ENCODE measurements at places on chromosomes 11 and 22. TPM values are rescaled to one million over a fixed set of nuclear protein-coding genes. Genes with fewer than 3 reads are reported as not detected.

The OR51M1 gene
- total RNA-seq = not detected

The POU2AF3 gene
- 6.4 TPM for total RNA-seq

The THRSP gene
- total RNA-seq = not detected

The APOBEC3H gene
- total RNA-seq = 3.5 TPM

The TMEM132A gene
- 21.7 TPM for total RNA-seq

The TRMT112 gene
- 340 TPM for total RNA-seq

DNA sequence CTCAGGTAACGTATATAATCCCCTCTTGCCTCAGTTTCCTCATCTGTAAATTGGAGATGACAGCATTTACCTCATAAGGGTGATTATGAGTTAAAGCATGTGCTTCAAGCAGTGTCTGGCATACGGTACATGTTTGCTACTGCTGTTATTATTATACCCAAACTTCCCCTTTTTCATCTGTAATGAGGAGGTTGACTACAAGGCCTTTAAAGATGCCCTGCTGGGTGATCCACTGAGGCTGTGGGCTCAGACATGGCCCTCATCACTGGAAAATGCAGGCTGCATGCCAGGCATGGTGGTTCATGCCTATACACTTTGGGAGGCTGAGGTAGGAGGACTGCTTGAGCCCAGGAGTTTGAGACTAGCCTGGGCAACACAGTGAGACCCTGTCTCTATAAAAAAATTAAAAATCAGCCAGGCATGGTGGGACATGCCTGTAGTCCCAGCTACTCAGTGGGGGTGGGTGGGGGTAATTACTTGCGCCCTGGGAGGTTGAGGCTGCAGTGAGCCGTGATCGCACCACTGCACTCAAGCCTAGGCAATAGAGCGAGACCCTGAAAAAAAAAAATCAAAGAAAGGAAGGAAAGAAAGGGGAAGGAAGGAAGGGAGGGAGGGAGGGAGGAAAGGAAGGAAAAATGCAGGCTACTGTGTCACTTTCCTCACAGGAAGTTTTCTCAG is 4.3 kb downstream of the PIK3IP1 start:
- H3K27me3 ChIP-seq = no peaks in the 10 kb centered on the region
- H3K4me3 ChIP-seq = no peak overlapping the region
- peaks cover 36% of the 10 kb centered on the region for H3K4me1 ChIP-seq
- H3K27ac ChIP-seq = peak overlapping the region; percentile 98
- DNase-seq = no peak

GRCh38 chr11:109222761-109223160 is 199.2 kb upstream of the C11orf87 start:
- DNase-seq = no peak
- H3K27ac ChIP-seq = no peak overlapping the region
- no peak overlapping the region for H3K4me3 ChIP-seq
- H3K36me3 ChIP-seq = no peaks in the 10 kb centered on the region

DNA sequence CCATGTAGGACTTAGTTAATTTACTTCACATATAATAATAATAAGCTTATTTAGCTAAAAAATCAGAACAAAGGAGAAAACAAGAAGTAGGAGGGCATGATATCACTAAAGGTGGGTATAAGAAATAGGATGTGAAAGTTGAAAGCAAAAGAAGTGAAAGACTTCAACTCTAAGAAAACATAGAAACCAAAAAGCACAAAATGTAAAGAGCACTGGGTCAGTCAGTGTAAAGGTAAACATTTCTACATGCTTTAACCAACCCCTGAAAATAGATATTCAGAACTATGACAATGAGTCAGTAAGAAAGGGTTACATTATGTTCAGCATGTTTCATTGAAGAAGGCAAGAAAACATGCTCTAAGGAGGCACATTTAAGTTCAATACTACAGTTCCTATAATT is 298.8 kb downstream of the SWAP70 start:
- no peak overlapping the region for H3K27ac ChIP-seq
- no peak for DNase-seq
- no peaks in the 10 kb centered on the region for H3K27me3 ChIP-seq
- H3K4me3 ChIP-seq = no peak overlapping the region

GRCh38 chr22:49202226-49202625 is 625.4 kb downstream of the BRD1 start:
- H3K36me3 ChIP-seq = no peaks in the 10 kb centered on the region
- H3K4me1 ChIP-seq = no peaks in the 10 kb centered on the region

DNA sequence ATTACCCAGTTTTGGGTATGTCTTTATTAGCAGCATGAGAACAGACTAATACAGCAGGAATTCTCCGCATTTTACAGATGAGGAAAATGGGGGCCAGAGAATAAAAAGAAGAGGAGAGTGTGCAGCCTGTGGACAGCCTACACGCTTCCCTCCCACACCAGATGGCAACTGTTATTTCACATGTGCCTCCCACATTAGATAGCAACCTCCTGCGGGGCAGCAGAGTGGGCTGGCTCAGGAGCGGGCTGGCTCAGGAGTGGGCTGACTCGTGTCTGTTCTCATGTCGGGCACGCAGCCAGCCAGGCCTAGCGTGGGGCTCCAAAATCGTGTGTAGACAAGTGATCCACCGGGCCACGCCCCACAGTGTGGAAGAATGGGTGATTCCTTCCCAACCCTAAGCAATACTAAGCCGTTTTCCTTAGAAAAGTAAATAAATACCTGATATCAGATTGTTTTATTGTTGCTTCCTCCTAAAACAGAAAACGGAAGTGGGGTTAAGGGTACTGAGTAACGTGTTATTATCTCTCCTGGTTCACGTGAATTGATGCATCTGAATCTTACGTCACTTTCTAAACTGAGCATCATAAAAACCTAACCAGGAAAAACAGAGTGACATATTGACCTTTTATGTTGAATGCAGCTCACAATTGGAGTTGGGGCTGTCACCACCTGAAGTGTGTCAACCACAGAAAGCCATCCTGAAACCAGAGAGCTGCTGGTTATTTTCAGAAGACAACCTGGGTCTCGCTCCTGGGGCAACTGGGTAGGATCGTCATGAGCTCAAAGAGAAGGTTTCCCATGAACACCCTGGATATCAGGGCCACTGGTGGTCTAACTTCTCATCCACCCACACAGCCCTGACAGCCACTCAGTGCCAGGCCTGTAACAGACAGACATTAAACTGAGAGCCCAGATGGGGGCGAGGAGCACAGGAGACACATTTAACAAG is 3.3 kb downstream of the TTLL1 start:
- DNase-seq = no peak
- no peaks in the 10 kb centered on the region for H3K36me3 ChIP-seq
- H3K4me1 ChIP-seq = peaks cover 5% of the 10 kb centered on the region

GRCh38 chr22:32052936-32053791 is 10.1 kb downstream of the SLC5A1 start:
- H3K27ac ChIP-seq = no peak overlapping the region
- no peak for DNase-seq
- H3K36me3 ChIP-seq = no peaks in the 10 kb centered on the region
- no peaks in the 10 kb centered on the region for H3K27me3 ChIP-seq

DNA sequence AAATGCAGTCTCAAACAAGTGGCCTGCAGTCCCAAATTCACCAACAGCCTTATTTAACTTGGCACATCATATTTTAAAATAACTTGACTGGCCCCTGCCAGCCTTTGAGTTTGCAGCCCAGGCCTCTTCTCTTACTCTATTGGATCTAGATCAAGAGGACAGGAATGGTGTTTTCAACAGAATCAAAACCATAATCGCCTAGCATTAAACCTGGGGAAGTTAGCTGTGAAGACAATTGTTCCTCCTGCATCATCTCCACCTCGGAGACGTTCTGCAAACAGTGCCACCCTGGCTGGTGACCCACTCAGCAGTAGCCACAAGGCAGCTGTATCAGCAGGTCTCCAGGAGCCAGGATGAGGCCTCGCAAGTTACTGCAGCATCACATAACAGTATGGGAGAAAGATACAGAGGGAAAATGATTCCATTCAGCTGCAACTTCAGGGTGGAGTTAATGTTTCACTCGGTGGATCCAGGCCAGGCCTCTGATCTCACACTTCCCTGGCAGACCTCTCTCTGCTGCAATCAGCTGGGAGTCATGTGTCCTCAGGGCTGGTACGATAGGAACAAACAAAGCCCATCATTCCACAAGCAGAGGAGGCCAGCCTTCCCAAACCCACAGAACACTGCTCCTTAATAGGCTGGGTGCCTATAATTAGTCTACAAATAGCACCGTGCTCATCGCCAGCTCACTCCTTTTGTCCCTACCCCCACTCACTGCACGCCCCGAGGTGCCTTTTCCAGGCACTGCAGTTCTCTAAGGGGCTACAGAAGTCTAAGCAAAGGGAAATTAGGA is 18.6 kb upstream of the SCN2B start:
- H3K36me3 ChIP-seq = no peaks in the 10 kb centered on the region
- peaks cover 9% of the 10 kb centered on the region for H3K4me1 ChIP-seq
- H3K27ac ChIP-seq = no peak overlapping the region
- DNase-seq = peak; percentile 93
- no peak overlapping the region for H3K4me3 ChIP-seq

DNA sequence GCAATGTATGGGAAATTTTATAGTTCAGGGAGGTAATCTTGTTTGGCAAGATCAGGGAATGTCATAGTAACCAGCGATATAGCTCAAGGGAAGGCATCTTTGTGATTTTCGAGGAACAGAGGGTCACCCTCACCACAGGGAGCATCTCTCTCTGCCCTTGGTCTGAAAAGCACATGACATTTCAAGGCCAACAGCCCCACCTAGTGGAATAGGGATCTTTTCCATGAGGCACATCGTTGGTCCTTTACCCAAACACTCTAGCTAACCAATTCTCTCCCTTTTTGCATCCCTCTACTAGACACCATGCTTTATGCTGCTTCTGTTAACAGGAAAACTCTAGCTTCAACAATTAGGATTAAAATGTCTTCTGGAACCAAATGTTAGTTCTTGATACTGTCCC is 179.0 kb downstream of the GRM5 start:
- H3K36me3 ChIP-seq = no peaks in the 10 kb centered on the region
- peak; percentile 63 for DNase-seq
- H3K27me3 ChIP-seq = no peaks in the 10 kb centered on the region

DNA sequence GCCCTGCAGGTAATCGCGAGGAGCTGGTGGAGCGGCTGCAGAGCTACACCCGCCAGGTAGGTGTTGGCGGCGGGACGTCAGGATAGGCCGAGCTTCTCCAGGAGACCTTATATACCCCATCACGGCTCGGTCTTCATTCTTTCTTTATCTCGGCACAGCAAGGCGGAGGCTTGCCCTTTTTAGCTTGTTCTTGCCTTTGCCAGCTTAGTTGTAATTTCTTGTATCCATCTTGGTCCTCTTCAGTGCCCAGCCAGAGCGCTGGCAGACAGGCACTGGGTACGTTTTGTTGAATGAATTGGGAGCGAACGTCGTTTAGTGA is 459 bp downstream of the SF3B2 start:
- H3K27ac ChIP-seq = peak overlapping the region; percentile 85
- H3K36me3 ChIP-seq = no peaks in the 10 kb centered on the region
- DNase-seq = no peak
- H3K4me1 ChIP-seq = peaks cover 37% of the 10 kb centered on the region
- peak overlapping the region; percentile 96 for H3K4me3 ChIP-seq

DNA sequence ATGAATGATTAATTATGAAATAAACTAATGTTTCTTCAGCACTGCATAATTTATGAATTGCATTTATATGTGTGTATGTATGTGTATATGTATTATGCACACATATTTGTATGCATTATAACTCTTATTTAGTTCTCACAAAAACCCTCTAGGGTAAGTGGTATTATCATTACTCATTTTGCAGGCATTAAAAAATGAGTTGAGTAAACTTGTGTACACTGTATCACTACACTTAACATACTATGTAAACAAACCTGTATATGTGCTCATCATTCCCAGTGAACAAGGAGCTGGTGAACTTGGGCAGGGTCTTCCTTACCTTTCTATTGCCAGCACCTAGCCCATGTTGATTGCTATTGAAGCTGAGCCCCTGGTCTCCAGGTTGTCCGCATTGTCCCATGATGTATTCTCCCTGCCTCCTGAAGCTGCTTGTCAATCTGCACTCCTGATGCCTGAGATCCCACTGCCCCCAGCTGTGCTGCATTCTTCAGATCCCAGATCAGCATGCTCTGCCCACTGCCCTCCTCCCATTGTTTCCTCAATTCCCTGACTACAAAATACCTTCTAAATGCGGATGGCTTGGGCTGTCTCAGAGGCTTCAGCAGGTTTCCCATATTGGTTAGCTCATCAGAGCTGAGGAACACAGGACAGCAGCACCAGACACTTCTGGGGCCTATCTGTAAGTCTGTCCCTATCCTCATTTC is 267.9 kb upstream of the SESN3 start:
- no peak for DNase-seq
- H3K4me3 ChIP-seq = no peak overlapping the region
- H3K27me3 ChIP-seq = no peaks in the 10 kb centered on the region
- H3K4me1 ChIP-seq = peaks cover 5% of the 10 kb centered on the region
- H3K36me3 ChIP-seq = no peaks in the 10 kb centered on the region

DNA sequence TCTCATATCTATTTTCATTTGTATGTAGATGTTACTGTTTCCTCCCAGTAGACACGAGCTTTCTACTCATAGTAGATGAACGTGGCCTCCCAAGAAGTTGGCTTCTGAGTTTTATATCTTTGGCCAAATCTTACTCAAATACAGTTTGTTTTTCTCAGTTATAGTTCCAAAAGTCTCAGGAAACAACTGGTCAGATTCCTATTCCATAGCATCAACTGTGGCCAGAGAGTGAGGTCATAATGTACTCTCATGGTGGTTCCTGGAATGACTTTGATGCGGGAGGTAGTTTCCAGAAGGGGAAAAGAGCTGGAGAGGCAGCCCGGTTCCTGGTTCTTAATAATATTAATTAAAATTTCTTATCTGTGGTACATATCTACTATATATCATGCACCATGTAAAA is 77.3 kb downstream of the SLC17A6 start:
- DNase-seq = no peak
- H3K27me3 ChIP-seq = no peaks in the 10 kb centered on the region
- no peaks in the 10 kb centered on the region for H3K4me1 ChIP-seq
- H3K4me3 ChIP-seq = no peak overlapping the region
- no peaks in the 10 kb centered on the region for H3K36me3 ChIP-seq

- H3K36me3 ChIP-seq = no peaks in the 10 kb centered on the region
- no peak overlapping the region for H3K27ac ChIP-seq
- H3K4me3 ChIP-seq = no peak overlapping the region
- DNase-seq = no peak
- H3K4me1 ChIP-seq = no peaks in the 10 kb centered on the region
These were observed 7.1 kb downstream of the TRIOBP start for GRCh38 chr22:37703906-37704305.

GRCh38 chr11:71481101-71481960 is 28.3 kb downstream of the NADSYN1 start:
- no peaks in the 10 kb centered on the region for H3K27me3 ChIP-seq
- no peak overlapping the region for H3K27ac ChIP-seq
- no peaks in the 10 kb centered on the region for H3K36me3 ChIP-seq
- no peaks in the 10 kb centered on the region for H3K4me1 ChIP-seq
